ENCODE measurements at places on chromosomes 6 and 20.

GRCh38 chr20:34637245-34638038, 39.5 kb downstream of the PIGU start:
- DNase-seq, result peak; percentile 89

- DNase-seq, result peak; percentile 91
Measured at GRCh38 chr6:3788408-3789017, 37.0 kb upstream of the PXDC1 start.

GRCh38 chr20:53829255-53829723, 235.7 kb upstream of the ZNF217 start:
- DNase-seq, result peak; percentile 93

DNA sequence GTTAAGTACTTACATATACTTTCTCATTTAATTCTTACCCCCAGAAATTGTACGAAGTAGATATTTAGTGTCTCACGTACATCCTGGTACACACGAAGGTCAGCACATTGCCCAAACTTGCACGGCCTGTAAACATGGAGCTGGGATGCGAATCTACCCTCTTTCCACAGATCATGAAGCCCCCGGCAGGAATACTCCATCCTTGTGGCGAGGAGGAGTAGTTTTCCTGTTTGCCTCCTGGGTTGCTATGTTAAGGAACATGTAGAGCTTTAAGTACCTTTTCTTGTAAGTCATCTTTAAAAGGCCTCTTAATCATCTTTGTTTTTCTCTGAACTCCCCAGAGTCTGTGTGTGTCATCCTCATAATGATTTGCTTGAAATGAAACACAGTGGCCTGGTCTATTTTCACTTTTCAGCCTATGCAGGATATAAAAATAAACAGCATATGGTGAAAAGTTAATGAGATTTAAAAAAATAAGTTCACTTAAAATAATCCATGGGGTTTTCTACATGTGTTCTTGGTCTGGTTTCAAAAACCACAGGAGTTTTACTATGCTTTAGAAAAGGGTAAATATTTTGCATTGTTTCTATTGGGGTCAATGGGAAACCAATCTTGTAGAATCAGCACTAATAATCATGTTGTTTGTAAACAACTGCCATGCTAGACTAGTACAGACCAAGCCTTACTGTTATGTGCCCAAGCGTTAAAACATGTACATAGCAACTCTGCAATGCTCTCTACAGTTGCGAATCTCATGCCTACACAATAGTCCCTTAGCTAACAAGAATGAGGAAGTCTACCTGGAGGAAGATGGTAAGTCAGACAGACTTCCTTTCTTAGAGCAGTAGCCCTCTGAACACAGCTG, 9.3 kb upstream of the ARID1B start:
- peak; percentile 51 for DNase-seq

GRCh38 chr6:72651967-72652956, 30.4 kb downstream of the KCNQ5 start:
- DNase-seq, result no peak

DNA sequence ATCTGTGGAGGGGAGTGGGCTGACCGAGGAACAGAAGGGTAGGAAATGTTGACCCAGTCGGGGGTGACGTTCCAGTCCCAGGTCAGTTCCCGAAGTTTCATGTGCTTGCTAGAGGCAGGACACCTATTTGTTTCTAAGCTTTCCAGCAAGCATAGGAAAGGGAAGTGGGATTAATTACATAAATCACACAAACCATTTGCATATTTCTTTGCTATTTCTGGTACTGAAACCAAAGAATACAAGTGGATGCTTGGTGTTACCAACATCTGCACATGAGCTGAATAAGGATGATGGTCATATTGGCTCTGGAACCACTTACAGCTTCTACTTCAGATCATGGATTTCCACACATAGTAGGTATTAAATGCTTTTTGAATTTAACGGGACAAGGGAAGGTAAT, 546.5 kb downstream of the PRKN start:
- no peak for DNase-seq

- DNase-seq, result no peak
Measured at GRCh38 chr20:57966620-57967019, 256.8 kb upstream of the PMEPA1 start.

DNA sequence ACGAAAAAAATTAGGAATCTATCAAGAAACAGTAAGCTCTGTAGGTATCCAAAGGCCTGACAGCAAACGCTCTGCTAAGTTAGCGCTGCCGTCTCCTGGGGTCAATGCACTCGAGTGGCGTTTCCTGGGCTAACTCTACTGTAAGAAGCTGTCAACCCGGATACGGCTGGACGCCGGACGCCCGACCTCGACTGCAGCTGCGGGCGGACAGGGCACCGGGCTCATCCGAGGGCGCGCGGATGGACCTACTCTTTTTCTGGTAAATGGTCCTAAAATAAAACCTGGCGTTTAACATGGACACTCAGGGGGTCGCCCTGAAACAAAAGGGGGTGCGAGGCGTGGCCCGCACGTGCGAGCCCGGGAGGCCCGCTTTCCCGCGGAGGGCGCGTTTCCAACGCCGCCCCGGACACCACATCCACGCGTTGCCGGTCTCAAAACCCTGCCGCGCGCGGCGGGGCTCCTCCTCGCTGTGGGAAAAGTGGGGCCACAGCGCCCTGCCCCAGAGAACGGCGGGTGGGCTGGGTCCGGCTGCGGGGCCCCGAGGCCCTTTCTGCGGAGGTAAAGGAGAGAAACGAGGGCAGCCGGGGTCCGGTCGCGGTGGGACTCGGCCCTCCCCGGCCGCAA, 537 bp downstream of the TCP1 start:
- DNase-seq, result peak; percentile 44

DNA sequence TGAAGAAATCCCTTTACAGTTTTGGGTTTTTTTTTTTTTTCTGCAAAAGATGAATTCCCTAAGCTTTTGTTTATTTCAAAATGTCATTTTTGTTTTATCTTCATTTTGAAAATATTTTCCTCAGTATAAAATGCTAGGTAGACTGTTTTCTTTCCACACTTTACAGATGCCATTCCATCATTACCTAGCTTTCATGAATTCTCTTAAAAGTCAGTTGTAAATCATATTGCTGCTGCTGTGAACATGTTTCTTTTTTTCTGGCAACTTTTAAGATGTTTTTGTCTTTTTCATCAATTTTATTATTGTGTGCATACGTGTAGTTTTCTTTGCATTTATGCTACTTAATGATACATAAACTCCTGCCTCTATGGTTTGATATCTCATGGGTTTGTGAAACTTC, 168.3 kb downstream of the FAXC start:
- no peak for DNase-seq

DNA sequence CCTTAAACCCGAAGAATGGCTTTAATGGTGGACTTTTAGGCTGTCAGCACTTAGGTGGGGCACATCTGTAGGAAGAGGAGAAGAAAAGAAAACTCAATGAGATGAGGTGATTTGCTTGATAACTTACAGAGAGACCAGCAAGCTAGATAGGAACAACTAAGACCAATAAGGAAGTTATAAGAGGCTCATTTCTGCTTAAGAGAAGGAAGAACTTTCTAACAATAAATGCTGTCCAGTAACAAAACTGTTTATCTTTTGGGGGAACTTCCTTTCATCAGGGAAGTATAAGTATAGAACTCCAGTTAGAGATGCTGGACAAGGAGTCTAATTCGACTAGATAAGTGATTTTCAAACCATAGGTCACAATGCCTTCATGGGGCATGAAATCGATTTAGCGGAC, 107.2 kb upstream of the SIRPA start:
- no peak for DNase-seq

DNA sequence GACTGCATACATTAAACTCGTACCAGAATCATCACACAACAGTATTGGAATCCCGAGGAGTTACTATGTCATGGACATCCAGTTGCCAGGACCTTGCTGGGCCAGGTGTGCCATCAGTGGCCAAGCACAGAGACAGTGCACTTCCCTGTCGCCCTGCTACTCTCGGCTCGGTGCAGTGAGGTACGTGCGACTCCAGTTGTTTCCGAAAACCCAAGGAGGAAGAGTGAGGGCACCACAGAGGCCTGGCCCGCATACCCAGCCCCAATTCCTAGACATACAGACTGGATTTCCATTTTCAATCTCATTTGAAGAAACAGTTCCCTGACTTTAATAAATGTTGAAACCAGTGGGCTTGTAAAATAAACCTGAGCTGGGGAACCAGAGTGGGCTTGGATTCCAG, 62.5 kb upstream of the AFDN start:
- no peak for DNase-seq

DNA sequence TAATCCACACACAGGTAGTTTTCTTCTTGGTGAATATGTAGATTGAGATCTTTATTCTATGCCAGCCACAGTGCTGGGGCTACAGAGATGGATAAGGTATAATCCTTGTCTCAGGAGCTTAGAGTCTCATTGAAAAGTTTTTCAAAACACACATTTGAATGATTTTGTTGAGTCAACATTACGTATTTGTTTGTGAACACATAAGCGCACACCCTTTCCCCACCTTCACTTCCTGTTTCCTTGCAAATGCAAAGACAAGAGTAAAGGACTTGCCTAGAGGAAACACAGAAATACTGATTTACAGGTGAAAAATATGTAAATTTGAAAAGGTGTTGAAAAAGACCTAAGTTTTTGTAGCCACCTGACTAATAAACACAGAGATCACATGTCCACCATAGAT, 27.8 kb downstream of the VAPB start:
- DNase-seq, result no peak

- no peak for DNase-seq
Measured at GRCh38 chr6:90118581-90118980, 178.1 kb downstream of the BACH2 start.
